ENCODE measurements at places on chromosomes 6 and 20. TPM values are rescaled to one million over a fixed set of nuclear protein-coding genes. Genes with fewer than 3 reads are reported as not detected.

The PLA2G7 gene
- total RNA-seq: 1.5 TPM

The ABRACL gene
- 81.8 TPM for total RNA-seq

The BIRC7 gene
- total RNA-seq: 0.43 TPM

The EMILIN3 gene
- total RNA-seq: 8.0 TPM

DNA sequence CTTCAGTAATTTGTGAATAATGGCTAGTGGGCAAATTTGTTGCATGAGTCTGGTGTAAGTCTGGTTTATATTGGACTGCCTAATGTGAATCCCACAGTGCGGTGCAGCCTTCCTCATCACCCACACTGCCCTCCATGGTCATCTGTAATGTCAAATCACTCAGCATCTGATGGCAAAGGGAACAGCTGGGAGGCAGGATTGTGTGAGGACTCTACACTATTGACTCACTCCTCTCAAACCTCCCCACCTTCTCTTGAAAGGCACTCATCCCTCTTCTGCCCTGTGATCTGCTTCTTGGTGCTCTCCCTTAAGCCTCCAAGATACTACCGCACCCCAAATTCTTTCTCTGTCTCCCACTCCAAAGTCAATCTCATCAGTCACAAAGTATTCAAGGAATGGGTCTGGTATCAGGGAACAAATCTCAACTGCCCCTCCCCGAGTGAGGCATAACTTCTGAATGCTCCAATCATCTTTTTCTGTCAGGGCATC lies 146.0 kb upstream of the BEND6 start:
- DNase-seq: peak; percentile 19

DNA sequence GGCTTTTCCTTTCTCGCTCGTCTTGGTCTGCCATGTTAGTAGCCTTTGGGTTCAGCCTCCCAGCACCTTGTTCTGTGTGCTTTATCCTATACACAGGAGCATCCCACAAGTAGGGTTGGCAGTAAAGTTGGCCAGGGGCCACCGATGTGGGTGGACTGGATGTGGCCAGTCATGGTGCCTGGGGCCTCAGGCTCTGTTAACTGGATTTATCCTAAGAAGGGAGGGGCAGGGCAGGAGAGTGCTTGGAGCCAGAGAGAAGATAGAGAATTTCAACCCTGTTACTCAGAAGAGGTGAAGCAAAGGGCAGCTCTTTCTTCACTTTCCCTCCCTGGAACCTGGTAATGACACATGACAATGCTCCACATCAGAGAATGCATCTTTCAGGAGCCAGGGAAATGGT lies 14.1 kb upstream of the SIRPB2 start:
- no peak for DNase-seq

DNA sequence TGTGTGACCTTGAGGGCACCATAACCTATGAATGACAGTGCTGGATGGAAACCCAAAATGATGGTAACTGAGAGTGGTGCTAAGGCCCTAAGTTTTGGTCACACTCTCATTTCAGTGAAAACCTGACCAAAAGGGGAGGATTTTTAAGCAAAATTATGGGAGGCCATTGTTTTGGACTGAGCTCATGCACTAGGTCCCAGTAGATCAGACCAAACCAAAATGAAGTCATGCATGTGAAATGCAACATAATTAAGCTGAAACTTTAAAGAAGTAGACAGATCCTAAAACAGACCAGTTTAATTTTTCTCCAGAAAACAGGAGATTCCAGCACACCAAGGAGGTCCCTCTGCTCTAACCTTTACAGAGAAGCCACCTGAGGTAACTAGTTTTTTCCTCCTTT lies 24.0 kb upstream of the THBS2 start:
- no peak for DNase-seq

GRCh38 chr20:63123331-63123741 lies 92.6 kb downstream of the YTHDF1 start:
- DNase-seq: no peak

- no peak for DNase-seq
Measured at GRCh38 chr6:54877713-54878317, 31.2 kb downstream of the FAM83B start.

GRCh38 chr20:62808211-62808865 lies 3.7 kb downstream of the OGFR start:
- DNase-seq: peak; percentile 75

GRCh38 chr6:90144928-90145555 lies 151.6 kb downstream of the BACH2 start:
- DNase-seq: no peak

DNA sequence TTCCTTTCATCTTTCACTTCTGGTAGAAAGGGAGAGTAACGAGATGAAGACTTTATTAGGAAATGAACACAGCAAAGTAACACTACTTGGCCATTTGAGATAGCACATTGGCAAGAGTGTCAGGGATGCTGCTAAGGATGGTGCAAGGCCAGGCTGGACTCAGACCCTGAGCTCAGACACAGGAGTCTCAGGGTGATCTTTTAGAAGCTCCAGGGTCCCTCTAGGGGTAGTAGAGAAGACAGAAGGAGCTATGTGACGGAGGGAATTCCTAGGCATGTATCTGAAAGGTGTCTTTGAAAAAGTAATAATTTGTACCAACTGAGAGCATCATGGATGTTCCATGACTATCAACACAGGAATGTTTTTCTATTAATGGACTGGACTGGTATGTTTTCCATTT lies 436.5 kb downstream of the DHX35 start:
- DNase-seq: no peak

DNA sequence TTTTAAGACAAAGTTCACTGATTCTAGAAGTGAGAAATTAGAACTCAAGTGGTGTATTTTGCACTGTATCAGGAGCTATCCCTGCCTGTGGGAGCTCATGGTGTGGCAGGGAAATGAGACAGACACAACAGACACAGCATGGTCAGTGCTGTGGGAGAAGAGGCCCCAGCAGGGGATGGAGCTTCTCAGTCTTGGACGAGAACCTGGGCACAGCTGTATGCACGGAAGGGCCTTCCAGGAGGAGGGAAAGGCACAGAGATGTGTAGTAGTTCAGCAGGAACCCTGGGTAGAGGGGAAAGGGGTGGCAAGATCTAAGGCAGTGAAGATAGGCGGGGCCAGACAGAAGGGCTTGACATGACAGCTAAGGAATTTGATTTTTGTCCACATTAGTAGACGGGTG lies 48.8 kb upstream of the KIF25 start:
- DNase-seq: no peak
